Aortic smooth muscle cell (primary cell): ENCODE measurements at places on chromosomes 16 and 17. TPM values are rescaled to one million over a fixed set of nuclear protein-coding genes. Genes with fewer than 3 reads are reported as not detected.

TPPP3 gene
- total RNA-seq = 0.50 and 0.66 TPM in 2 replicates

KRT20 gene
- not detected in 2 replicates for total RNA-seq

BCL6B gene
- total RNA-seq = 3.4 and 7.3 TPM in 2 replicates

HES7 gene
- 0.12 TPM in 1 of 2 replicates, not detected in the other for total RNA-seq

NXN gene
- total RNA-seq = 2.0 and 5.7 TPM in 2 replicates

FOXL1 gene
- 19.3 and 31.0 TPM in 2 replicates for total RNA-seq

TEX19 gene
- total RNA-seq = not detected in 2 replicates

ARL17A gene
- 1.5 and 2.4 TPM in 2 replicates for total RNA-seq

MED13 gene
- total RNA-seq = 39.0 and 50.4 TPM in 2 replicates

SIAH1 gene
- 27.6 and 27.7 TPM in 2 replicates for total RNA-seq

QPRT gene
- total RNA-seq = 2.9 and 3.8 TPM in 2 replicates

FOXF1 gene
- total RNA-seq = under 0.01 TPM in 2 replicates

OR1D2 gene
- total RNA-seq = not detected in 2 replicates

TMEM88 gene
- total RNA-seq = 0.37 and 0.40 TPM in 2 replicates

CARD14 gene
- 0.12 TPM in 1 of 2 replicates, not detected in the other for total RNA-seq

CENPV gene
- total RNA-seq = 7.0 and 7.3 TPM in 2 replicates

TAC4 gene
- total RNA-seq = not detected in 2 replicates

CRYBA1 gene
- not detected in 2 replicates for total RNA-seq

NSF gene
- 46.8 and 47.6 TPM in 2 replicates for total RNA-seq

PTX4 gene
- total RNA-seq = 0.06 TPM in 1 of 2 replicates, not detected in the other

BRIP1 gene
- 5.4 and 7.0 TPM in 2 replicates for total RNA-seq
